ENCODE measurements at places on chromosomes 5 and 9.

DNA sequence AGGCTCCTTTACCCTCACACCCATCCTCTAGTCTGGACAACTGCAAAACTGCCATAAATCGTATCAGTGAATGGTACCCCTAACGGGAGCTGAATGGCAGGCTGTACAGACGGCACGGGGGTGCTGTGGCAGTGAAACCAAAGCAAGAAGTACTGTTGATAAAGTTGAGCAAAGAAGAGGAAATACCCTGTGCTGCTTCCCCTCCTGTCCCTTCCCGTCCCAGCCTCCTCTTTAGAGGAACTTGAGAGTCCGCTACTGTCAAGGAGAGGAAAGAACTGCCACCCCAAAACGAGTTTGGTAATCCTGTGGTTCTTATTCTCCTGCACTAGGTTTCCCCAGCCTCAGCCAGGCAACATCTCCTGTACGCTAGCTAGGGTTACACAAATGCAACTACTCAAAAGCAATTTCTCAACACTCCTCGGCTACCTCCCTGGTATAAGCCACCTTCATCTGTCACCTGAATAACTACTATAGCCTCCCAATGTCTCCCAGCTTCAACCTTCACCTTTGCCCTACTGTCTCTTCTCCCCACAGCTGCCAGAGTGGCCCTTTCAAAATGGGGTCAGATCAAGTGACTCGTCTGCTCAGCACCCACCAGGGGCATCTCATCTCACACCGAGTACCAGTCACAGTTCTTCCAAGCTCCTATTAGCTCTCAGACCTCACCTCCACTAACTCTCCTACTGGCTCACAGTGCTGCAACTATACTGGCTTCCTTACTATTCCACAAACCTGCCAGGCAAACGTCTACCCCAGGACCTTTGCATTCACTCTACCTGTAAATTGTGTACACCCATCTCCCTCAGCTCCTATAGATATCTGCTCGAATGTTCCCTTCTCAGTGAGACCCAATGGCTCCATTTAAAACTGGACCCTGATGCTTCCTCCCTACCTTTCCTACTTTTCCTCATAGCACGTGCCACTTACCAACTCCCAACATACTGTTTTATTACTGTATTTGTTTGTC, 4.1 kb downstream of the GLRX start:
- no peak for DNase-seq

DNA sequence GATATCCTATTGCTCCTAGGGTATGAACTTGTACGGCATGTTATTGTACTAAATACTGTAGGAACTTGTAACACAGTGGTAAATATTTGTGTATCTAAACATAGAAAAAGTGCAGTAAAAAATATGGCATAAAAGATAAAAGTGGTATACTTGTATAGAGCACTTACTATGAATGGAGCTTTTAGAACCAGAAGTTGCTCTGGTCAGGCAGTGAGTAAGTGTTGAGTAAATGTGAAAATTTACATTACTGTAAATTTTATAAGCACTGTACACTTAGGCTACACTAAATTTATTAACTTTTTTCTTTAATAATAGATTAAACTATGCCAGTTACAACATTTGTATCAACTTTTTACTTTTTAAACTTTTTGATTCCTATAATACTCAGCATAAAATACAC, 109.1 kb downstream of the ZCCHC7 start:
- no peak for DNase-seq

DNA sequence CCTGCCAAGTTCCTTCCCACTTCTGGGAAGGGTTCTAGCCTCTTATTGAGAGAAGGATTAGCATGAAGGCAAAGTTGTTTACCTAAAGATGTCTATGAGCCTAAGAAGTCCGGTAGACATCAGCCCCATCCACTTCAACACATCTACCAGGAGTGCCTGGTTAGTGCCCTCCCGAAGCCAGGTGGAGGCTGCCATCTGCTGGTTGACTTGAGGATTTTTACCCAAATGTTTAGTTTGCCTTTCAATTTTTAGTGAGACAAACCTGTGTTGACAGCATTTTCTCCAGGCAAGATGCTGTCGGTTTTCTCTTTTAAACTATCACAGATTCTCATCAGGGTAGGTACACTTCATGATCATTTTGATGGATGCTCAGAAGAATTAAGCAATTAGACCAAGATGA, 83.6 kb upstream of the TNFSF8 start:
- DNase-seq = peak; percentile 75

DNA sequence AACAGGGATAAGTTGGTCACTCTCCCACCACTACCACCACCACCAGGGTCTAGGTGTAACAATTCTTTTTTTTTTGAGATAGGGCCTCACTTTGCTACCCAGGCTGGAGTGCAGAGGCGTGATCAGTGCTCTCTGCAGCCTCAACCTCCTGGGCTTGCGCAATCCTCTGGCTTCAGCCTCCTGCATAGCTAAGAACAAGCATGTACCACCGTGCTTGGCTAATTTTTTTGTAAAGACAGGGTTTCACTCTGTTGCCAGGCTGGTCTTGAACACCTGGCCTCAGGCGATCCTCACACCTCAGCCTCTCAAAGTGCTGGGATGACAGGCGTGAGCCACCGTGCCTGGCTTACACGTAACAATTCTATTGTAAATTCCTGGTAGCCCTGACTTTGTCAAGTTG, 27.5 kb downstream of the CORO2A start:
- no peak for DNase-seq

DNA sequence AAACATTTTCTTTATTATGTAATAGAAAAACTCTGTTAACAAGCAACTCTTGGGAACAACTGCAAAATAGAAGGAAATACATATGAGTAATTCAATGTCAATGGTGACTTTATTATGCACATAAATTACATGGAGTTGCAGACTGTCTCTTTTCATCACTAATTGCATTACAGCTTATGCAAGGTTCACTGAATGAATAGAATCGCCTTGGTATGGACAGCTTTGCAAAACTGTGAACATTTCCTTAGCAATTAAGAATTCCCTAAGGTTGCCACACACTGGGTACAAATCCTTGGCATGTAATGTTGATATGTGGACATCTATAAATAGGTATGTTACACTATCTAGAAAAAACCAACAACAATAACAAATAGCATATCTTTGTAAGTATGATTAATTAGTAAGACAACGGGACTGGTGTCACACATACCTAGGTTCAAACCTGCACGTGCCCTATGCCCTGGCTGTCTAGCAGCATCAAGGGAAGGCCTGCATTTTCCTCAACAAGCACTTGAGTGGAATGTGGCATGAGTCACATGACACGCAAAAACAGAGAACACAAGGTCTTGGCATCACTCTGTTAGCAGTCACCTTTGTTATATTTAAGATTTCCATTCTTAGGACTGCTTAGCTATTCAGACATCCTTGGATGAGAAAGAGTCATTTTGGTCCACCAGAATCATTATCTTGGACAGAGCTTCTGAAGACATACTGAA, 263.9 kb downstream of the CTNND2 start:
- no peak for DNase-seq

GRCh38 chr9:69332067-69332685, 7.2 kb downstream of the ENTREP1 start:
- no peak for DNase-seq

DNA sequence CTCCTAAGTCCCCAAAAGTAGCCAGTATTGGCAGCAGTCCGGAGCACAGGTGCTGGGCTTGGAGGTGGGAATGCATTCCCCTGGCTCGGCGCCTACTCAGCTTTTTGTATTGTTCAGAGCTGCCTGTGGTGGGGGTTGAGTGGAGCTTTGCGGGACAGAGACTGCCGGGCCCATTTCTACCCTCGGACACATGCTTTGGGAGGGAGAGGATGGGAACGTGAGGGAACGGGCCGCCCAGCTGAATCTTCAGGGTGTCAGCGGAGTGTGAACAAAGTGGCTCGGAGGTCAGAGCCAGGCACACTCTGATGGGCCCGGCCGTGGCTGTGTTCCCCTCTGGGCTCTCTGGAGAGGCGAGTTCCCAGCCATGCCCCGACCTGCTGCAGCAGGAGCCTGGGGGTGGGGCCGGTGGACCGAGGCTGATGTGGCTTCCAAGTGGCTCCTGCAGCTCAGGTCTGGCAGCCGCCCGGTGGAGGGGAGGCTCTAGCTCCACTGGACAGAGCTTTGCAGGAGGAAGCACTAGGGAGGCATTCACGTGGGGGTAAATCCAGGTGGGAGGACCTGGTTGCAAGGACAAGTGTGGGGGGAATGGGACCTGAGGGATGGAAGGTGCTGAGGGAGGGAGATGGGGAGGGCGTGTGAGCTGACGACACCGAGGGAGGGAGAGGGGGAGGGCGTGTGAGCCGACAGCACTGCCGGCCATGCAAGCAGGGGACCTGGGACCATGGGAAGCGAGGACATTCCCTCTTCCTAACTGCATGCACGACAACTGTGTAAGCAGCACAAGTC, 31.1 kb upstream of the SLC6A3 start:
- DNase-seq = no peak

DNA sequence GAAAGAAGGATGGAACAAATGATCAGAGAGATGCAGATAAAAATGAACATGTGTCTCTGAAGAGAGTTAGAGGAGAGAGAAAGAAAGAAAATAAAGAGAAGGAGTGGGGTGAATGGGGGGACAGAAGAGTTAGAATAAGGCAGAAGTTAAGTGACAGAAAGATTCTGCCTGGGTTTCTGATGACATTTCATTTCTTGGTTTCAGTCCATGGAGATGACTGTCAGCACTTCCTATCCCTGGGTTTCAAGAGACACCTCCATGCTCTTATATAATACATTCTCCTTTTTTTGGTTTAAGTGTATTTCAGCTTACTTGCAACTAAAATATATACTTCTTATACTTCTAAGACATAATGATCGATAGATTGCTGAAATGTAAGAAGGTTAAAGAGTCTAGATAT, 213.0 kb upstream of the IL12B start:
- DNase-seq = no peak

DNA sequence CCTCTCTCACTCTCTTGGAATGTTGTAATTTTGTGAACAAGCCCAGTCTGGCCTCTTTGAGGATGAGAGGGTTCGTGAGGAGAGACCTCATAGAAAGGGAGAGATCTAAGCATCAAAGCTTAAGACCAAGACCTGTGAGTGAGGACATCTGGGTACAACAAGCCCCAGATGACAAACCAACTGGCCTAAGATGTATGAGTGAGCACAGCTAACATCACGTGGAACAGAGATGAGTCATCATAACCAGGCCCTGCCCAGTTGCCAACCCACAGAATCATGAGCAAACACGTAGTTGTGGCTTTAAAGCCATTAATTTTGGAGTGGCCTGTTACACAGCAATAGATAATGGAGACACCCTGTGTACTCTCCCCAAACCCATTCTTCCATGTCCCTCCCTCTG, 439.1 kb upstream of the KIF2A start:
- peak; percentile 57 for DNase-seq

DNA sequence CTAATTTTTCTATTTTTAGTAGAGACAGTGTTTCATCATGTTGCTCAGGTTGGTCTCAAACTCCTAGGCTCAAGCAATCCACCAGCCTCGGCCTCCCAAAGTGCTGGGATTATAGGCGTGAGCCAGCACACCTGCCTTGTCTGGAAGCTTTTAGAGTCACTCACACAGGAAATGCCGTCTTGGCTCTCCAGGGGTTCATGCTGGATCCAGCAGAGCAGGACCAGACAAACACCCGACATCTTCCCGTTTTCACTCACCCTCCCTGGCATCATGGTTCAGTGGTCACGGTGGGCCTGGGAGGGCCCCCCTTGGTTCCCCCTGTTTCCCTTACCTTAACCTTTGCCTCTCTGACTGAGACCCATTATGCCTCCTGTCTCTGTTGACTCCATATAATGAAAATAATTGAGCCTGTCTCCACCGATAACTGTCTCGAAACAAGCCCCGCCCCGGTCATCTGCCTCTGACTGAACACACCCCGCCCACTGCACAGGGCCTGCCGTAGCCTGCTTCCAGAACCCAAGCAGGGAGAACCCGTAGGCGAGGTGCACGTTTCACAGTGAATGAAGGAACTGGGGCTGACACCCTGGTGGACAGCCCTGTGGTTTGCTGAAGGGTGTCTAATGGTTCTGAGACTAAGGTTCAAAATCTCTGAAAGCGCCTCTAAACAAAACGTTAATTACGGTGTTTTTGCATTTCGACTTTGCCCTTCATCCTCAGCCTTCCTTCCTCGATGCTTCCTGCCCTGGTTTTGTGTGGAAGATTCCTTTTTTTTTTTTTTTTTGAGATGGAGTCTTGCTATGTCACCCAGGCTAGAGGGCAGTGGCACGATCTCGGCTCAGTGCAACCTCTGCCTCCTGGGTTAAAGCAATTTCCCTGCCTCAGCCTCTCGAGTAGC, 39.7 kb upstream of the SPRY4 start:
- DNase-seq = no peak

- peak; percentile 37 for DNase-seq
These were observed 9.1 kb upstream of the AK3 start for GRCh38 chr9:4750023-4750673.

GRCh38 chr9:34512131-34513078, 10.4 kb downstream of the ENHO start:
- no peak for DNase-seq

DNA sequence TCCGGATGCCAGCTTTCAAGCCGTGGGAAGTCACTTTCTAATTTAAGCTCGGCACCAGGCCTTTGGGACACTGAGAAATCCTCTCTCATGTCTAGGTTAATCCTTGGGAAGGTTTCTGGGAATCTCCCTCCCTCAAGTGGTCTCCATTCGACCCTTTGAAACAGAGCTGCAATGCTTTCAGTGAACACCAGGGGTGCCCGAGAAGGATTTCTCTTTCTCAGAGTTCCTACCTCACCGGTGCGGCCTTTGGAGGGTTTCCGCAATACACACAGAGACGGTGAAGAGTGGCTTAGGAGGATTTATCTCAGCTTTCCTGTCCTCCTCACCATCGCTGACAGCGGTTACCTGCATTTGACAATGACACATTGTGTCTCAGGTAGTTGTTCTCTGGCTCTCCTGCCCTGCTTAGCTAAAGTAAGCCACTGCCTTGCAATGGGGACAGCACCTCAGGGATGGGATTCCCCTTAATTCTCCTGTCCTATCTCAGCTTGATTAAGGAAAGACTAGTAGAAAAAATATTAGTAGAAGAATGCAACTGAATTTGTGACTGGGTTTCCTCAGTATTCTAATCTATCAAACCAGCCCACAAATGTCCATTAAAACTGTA, 180.6 kb downstream of the GABRG2 start:
- no peak for DNase-seq

- no peak for DNase-seq
These were observed 19.1 kb downstream of the LPCAT1 start for GRCh38 chr5:1504617-1505016.

GRCh38 chr9:111300140-111300735, 29.8 kb downstream of the OR2K2 start:
- DNase-seq = no peak

- DNase-seq = no peak
These were observed 291.2 kb upstream of the DMRT1 start for GRCh38 chr9:550333-550732.

- peak; percentile 8 for DNase-seq
These were observed 132.8 kb downstream of the RASEF start for GRCh38 chr9:82930116-82930515.

- DNase-seq = peak; percentile 71
These were observed 635 bp downstream of the FBN2 start for GRCh38 chr5:128537221-128537999.

DNA sequence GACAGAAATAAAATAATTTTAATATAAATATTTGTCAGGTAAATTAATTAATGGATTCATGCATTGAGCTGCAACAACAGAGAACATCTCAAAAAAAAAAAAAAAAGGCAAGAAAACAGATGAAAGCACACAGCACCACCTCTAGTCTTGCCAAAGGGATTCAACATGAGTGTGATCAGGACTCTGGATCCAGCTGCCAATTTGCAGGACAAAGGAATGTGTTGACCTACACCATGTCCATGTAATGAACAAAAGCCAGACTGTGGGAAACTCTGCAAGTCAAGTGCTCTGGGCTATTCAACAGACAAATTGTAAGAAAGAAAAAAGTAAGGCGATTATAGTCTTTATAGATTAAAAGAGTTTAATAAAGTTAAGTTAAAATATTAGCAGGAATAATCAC, 769.3 kb downstream of the TLR4 start:
- DNase-seq = no peak

GRCh38 chr9:134366223-134367031, 40.2 kb downstream of the RXRA start:
- peak; percentile 90 for DNase-seq
